ENCODE measurements at places on chromosomes 1 and 21. TPM values are rescaled to one million over a fixed set of nuclear protein-coding genes. Genes with fewer than 3 reads are reported as not detected.

- DNase-seq: no peak
Measured at GRCh38 chr1:151680826-151681225, 35.8 kb downstream of the CELF3 start.

DNA sequence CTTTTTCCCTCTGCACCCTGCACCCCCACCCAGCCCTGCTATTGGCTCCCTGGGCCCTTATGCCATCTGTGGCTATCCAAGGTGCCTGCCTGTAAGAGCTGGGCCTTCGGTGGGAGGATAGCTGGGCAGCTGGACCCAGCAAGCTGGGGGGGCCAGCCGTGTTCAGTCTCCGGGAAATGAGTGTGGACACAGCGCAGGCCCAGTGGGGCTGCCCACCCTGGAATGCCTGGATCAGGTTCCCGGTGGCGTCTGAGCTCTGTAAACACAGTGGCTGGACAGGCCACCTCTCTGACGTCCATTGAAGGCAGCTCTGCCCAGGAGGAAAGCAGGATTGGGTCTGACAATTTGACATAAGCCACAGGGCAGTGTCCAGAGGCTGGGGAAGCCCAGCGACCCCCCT, 127.8 kb downstream of the FOXD2 start:
- no peak for DNase-seq

- DNase-seq: no peak
Measured at GRCh38 chr1:78676993-78677392, 27.4 kb downstream of the IFI44 start.

DNA sequence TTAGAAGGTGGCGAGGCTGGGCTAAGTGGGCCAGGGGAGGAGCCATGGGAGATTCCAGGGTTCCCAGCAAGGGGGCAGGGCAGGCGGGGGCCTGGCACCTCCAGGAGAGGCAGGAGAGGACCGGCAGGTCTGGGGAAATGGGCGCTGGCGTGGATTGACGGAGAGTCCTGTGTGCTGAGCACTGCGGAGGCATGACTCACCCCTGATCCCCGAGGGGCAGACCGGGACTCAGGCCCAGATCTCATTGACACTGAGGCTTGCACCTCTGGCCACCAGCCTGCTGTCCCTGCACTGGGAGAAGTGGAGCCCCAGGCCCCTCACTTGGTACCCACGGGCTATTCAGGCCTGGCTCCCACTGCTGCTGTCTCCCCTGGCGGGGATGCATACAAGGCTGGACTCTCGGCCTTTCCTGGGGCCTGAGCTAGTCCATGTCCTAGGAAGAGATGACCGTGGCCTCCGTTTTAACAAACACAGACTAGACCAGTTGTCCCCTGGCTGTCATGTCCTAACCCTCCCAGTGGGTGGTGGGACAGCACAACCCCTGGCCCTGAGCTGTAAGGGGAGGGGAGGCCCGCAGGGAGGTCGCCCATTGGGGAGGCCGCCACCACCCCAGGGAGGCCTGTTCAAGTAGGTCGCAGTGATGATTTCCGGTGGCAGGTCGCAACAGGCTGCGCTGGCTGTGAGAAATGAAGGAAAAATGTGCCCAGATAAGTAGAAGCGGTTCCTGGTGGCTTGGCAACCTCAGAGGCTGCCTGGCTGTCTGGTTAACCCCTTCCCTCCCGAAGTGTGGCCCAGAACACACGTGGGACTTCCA, 39.7 kb downstream of the RIPK4 start:
- DNase-seq: no peak

GRCh38 chr1:223133306-223133823, 9.7 kb downstream of the TLR5 start:
- DNase-seq: no peak

GRCh38 chr1:200376528-200376927, 33.3 kb downstream of the ZNF281 start:
- DNase-seq: no peak

- DNase-seq: no peak
Measured at GRCh38 chr1:27154469-27154990, 395 bp downstream of the SLC9A1 start.

- no peak for DNase-seq
Measured at GRCh38 chr1:72930528-72930927, 648.2 kb upstream of the NEGR1 start.

DNA sequence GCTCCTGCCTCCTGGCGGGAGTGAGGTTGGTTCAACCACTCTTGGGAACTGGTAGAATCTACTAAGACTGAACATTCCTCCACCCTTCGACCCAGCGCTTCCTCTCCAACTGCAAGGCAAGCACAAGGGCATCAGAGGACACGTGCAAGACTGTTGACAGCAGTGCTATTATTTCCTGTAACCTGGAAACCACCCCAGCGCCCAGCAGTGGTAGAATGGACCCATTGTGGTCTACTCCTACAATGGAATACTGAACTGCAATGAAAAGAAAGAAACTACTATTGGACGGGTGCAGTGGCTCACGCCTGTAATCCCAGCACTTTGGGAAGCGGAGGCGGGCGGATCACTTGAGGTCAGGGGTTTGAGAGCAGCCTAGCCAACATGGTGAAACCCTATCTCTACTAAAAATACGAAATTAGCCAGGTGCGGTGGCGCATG, 33.0 kb upstream of the TARDBP start:
- no peak for DNase-seq

DNA sequence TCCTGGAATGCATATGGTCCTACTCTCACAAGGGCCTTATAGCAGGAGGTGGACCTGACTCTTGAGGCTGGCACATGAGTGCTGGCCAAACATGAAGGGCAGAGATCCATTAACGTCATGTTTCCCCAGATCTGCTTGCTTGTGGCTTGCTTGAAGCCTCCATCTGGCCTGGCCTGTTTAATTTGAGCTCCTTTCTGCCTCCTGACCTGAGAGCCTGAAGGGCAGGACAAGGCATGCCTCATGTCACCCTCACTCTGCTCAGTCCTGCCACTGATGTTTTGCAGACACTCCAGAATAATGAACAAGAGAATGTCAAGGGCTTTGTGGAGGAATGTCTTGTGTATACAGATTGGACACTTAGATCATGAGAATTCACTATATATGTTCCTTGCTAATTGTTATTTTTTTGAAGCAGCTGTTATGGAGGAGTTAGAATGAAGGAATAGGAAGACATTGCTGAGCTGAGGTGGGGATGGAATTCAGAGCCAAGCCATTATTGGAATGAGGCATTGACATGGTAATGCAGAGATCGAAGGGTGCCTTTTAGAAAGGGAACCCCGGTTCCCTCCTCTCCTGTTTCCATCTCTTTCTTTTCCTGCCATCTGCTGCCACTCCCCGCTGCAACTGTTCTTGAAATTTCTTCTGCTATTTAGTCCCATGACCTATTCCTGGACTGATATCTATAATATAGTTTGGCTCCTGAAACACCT, 457.0 kb upstream of the PROX1 start:
- DNase-seq: no peak

- DNase-seq: no peak
Measured at GRCh38 chr1:39987869-39988268, 32.9 kb downstream of the MFSD2A start.

GRCh38 chr1:167532375-167532774, 14.0 kb upstream of the CD247 start:
- DNase-seq: no peak

DNA sequence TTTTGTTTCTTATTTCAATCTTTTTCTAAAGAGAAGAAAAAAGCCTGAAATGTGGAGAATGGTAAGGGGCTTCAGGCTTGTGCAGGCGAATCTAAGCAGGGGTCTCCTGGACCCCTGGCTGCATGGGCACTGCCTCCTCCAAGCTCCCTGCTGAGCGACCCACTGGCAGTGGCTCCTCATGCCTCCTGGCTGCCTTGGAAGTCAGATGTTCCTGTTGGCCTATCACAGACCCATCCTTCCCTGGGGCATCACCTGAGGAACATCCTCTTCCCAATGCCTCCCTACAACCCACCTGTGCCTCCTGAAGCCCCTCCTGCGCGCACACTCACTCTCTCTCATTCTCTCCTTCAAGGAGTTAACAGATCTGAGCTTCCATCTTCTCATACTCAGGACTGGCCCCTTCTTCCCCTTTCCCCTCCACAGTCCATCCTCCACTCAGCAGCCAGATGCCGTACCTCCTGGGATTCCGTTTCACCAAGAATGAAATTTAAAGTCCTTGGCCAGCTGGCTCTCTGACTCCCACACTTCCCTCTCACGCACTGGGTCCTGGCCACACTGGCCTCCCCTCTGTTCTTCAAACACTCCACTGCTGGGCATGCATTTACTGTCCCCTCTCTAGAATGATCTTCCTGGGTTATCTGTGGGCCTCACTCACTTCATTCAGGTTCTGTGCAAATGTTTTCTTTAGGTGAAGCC, 41.7 kb downstream of the AZIN2 start:
- DNase-seq: no peak

DNA sequence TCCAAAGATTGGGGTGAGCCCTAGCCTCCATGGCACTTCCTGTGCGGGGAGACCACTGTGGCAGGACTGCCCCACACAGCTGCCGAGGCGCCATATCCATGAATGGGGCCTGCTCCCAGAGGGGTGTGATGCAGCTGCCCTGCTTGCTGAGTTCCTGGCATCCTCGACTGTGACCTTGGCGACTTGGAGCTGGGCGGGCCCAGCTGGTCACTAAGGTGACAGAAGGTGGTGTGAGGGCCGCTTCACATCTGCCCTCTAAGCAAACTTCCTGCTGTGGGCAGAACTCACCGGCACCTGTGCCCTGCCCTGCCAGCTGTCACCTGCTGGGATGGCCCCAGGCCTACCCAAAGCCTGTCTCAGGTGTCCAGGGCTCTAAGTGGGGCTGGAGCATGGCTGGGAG, 9.0 kb downstream of the TMEM61 start:
- DNase-seq: no peak

The CHI3L2 gene
- total RNA-seq: 5.5 TPM

The PAQR6 gene
- total RNA-seq: 0.79 TPM

The MCOLN3 gene
- 1.6 TPM for total RNA-seq

The LCE1B gene
- 1.9 TPM for total RNA-seq

The ITLN2 gene
- not detected for total RNA-seq

The NOS1AP gene
- total RNA-seq: 2.1 TPM

The TMEM50B gene
- 31.6 TPM for total RNA-seq

The GPR137B gene
- 16.1 TPM for total RNA-seq

The CEP170 gene
- 82.1 TPM for total RNA-seq

The CEP350 gene
- total RNA-seq: 69.0 TPM

The KLHDC8A gene
- 1.3 TPM for total RNA-seq

The RNF223 gene
- 0.69 TPM for total RNA-seq

The HEYL gene
- 5.2 TPM for total RNA-seq

Data from skin of body (tissue), 3 donors.